ENCODE measurements at places on chromosomes 4 and X.

DNA sequence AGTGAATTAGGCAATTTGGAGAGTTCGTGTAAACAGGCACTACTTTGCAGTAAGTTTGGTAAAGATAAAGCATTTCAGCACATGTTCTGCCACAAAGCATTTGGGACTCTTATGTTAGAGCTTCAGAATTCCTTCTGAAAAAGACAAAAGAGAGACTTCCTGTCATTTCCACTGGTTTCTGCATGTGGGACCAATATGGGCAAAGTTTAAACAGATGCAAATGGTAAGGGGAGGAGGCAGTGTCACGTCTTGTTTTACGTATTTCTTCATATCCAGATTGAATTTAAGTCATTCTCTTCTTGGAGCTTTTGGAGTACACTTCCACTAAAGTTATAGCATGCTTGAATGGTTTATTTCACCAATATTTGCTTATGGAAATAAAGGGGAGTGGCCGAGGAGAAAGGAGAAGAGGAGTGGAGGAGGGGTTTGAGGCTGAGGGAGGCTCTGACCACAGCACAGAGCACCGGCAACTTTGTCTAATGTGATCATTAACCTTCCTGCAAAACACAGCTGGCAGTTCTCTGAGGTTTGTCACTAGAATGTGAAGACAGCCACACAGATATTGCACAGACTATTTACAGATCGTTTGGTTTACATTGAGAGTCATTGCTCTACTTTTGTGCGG, at the start of gene APELA:
Gene APELA (plus strand): TSS at position 479 of the 625 bp plus-strand sequence. CDS start 154 bp downstream, outside the sequence.
- no peak for DNase-seq

DNA sequence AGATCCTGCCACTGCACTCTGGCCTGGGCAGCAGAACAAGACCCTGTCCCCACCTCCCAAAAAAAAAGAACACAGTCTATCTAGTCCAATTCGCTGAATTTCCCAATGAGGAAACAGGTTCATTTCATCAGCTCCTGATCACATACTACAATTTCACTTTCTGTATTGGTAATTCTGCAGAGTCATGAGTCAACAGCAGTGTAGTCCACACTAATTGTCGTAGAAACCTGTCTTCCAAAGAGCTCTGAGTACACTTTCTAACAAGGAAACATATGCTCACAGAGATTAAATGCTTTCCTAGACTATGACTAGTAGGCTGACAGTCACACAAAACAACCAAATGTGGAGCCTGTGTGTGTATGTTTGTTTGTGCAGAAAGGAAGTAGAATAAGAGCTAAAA, 91.9 kb downstream of the GPC4 start:
- no peak for DNase-seq

GRCh38 chr4:32161392-32161791, 1441.2 kb downstream of the PCDH7 start:
- DNase-seq, result peak; percentile 19

DNA sequence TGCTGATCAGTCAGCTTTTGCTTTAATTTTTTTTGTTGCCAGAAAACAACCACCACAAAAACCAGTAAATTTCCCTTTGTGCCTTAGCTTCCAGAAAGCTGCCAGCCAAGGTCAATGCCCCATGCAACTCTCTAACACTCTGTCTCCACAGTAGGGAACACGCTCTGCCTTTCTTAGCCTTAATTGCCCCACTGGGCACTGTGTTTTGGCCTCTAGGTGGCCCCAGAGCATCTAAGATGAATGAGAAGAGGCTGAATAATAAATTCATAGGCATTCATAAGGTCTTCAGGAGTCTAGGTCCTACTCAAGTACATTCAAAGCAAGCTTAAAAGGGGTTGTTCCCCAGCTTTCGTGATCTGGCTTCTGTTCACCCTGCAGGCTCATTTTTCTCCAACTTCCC, 57.7 kb upstream of the PASD1 start:
- no peak for DNase-seq

DNA sequence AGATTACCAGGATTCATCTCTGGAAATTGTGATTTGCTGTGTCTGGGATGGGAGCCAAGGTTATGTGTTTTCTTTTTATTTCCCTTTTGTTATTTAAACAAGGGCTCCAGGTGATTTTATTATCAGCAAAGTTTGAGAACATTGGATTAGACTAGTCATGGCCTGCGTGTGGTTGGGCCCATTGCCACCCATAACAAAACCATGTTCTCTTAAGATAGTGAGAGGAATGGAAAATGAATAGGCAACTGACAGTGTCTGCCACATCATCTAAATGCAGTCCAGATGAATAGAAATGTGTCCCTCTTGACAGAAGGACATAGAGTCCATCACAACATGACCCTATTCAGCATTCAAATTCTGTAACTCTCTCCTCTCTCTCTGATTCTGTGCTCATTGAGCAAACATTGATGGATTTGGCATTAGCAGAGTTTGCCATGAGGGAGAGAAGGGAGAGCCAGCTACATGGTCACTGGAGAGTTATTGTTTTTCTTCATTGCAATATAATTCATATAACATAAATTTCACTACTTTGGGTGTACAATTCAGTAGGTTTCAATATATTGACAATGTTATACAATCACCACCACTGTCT, 11.7 kb downstream of the XK start:
- DNase-seq, result no peak

GRCh38 chr4:156182269-156182668, 228.6 kb upstream of the CTSO start:
- no peak for DNase-seq

Data from HS-5 (cell line).